ENCODE measurements at places on chromosomes 3 and 15.

DNA sequence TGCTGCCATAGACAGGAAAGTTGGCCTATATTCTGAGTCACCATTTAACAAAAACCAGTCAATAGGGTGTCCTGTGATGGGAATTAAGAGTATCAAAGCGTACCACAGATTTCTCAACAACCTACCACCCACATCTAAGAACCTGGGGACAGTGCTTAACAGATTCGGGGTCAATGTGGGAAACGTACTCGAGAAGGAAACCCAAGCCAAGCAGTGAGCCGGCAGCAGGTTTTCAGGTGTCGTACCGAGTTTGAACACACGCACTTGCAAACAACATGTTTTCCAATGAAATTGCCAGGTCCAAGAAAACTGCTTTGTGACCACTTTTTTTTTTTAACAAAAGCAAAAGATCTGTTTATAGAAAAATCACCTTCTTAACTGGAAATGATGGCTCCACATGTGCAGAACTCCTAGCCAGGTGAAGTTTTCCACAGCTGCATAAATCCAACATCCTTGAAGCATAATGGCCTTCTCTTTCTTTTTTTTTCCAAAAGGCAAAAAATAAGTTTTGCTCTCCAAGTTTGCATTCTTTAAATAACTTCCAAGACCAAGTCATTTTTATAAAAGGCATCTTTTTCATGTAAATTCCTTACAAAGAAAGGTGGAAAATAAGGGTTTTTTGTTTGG lies 45.7 kb downstream of the ADAMTS17 start:
- DNase-seq = no peak

- DNase-seq = peak; percentile 45
These were observed 753 bp upstream of the MYO5A start for GRCh38 chr15:52529341-52529924.

GRCh38 chr15:75823860-75824613 lies 19.2 kb upstream of the UBE2Q2 start:
- no peak for DNase-seq

GRCh38 chr3:81624756-81625155 lies 136.7 kb downstream of the GBE1 start:
- DNase-seq = no peak

GRCh38 chr3:105836533-105836932 lies 32.3 kb downstream of the CBLB start:
- no peak for DNase-seq

- no peak for DNase-seq
These were observed 227.7 kb upstream of the CNTN3 start for GRCh38 chr3:74842141-74842540.

- DNase-seq = no peak
These were observed 139.9 kb downstream of the ROBO2 start for GRCh38 chr3:77179762-77180161.

GRCh38 chr3:10292505-10293419 lies at the start of gene GHRL:
TSS of gene GHRL (minus strand) at chr3:10292947. CDS start at chr3:10290180, 2,767 bp downstream.
- no peak for DNase-seq

GRCh38 chr15:54273928-54274327 lies 295.7 kb downstream of the UNC13C start:
- DNase-seq = no peak

- DNase-seq = no peak
These were observed 8.2 kb downstream of the ALG3 start for GRCh38 chr3:184240384-184241140.

DNA sequence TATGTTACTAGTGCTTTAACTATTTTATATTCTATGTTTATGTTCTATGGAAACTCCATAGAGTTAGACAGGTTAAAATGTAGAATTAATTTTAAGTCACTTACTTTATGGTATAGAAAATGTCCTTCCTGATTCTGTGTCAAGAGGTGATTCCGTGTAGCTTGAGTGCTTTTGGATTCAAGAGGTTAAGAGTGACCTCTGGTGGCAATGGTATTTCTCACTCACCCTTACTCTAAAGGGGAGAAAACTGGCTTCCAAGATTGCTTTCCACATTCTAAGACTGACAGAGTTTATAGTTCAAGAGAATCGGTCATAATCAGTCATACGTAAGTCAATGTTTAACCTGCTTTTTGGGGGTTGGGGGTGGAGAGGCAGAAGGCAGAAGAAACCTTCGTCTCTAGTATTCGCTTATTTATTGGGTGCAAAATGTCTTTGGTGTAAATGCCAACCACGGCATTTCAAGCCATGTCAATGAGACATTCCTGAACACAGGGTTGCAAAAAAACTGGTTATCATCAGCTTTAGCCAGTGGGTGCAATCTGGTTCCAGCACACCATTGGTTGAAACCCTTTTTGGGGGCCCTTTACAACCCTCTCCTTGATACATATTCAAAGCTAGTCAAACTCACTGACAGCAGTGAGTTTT lies 92.0 kb upstream of the VGLL3 start:
- no peak for DNase-seq

DNA sequence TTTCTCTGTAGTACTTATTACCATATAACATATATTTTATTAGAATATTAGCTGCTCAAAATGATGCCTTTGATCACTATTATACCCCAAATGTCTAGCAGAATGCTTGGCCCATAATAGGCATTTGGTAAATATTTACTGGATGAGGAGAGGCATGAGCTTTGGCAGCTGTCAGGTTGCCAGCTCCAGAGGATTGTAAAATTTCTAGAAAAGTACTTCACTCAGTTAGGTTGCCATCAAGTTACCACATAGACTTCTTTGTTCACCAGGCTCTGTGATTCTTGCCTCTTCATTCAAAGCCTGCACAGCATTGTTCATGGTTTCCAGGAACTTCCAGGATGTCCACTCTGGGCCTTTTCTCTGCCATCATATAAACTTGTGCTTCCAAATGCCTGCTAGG lies 582.8 kb downstream of the PDCD6IP start:
- DNase-seq = peak; percentile 22

- no peak for DNase-seq
These were observed 20.3 kb downstream of the NIT2 start for GRCh38 chr3:100354850-100355249.

GRCh38 chr15:24944954-24945353 lies 9.8 kb upstream of the SNRPN start:
- no peak for DNase-seq

DNA sequence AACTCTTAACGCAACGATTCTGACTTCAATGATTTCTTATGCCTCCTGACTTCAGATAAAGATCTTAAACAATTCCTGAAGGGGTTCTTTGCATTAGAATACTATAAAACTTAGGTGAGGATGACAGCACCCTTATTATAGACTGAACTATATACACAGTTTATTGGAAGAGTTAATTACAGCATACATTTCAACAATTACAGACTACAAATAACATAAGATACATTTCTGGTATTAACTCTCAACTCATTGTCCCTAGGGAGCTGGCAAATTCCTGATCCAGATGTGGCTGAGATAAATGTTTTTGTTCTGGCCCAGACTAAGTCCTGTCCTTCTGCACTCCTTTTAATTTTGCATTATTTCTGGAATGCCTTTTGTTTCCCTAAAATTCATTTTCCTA lies 155.5 kb upstream of the TMC3 start:
- no peak for DNase-seq

DNA sequence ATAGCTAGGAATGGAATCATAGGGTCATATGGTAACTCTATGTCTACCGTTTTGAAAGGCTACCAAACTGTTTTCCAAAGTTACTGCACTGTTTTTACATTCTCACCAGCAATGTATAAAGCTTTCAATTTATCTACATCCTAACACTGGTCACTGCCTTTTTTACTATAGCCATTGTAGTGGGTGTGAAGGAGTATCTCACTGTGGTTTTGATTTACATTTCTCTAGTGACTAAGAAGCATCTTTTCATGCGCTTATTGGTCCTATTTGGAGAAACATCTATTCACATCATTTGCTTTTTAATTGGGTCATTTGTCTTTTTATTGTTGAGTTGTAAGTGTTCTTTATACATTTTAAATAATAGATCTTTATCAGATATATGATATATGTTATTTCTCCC lies 53.3 kb downstream of the PIK3R4 start:
- no peak for DNase-seq

- DNase-seq = no peak
These were observed 17.3 kb downstream of the ZDHHC19 start for GRCh38 chr3:196193736-196194541.

GRCh38 chr3:350871-351371 lies 154.4 kb downstream of the CHL1 start:
- no peak for DNase-seq

GRCh38 chr3:64561325-64561843 lies 126.4 kb downstream of the ADAMTS9 start:
- DNase-seq = no peak

DNA sequence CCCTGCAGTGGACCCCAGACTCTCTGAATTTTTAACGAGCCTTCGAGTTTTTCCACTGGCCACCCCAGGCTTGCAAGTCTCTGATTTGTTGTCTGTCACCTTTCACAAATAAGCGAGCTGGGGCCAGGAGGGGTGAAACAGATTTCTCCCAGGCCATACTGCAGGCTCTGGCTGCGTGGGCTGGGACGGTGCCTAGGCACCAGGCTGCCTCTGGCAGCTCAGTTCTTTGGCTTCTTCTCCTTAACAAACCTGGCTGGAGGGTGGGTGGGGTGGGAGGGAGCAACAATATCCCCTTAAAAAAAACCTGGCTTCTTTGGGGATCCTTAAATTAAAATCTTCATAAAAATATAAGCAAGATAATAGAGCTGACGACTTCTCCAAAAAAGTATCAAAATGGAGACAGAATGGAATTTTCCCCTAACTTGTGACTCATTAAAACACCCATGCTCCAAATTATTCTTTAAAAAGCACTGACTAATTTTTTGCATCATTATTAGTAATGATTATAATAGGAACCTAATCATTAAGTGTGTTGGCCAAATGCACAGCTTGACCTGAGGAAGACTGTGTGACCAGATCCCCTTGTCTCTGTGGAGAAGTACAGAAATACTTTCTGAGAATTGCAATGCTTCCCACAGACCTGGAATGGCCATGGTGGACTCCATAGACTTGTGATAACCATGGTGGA lies 84.1 kb downstream of the SNRK start:
- no peak for DNase-seq

DNA sequence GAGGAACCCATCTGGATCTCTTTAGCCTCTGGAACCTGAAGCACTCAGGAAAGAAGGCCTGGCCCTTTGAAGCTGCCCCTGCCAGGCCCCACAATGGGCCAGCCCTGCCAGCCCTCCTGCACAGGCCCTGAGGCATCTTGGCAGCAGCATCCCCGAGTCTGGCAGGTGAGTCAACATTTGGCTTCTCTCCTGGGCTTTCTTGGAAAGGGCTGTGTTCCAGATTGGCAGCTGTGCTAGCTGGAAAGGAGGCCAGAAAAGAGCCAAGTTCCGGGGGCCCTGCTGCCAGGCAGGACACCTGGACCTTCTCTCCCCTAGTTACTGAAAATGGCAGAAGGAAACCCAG lies 187.2 kb downstream of the SHQ1 start:
- peak; percentile 64 for DNase-seq

DNA sequence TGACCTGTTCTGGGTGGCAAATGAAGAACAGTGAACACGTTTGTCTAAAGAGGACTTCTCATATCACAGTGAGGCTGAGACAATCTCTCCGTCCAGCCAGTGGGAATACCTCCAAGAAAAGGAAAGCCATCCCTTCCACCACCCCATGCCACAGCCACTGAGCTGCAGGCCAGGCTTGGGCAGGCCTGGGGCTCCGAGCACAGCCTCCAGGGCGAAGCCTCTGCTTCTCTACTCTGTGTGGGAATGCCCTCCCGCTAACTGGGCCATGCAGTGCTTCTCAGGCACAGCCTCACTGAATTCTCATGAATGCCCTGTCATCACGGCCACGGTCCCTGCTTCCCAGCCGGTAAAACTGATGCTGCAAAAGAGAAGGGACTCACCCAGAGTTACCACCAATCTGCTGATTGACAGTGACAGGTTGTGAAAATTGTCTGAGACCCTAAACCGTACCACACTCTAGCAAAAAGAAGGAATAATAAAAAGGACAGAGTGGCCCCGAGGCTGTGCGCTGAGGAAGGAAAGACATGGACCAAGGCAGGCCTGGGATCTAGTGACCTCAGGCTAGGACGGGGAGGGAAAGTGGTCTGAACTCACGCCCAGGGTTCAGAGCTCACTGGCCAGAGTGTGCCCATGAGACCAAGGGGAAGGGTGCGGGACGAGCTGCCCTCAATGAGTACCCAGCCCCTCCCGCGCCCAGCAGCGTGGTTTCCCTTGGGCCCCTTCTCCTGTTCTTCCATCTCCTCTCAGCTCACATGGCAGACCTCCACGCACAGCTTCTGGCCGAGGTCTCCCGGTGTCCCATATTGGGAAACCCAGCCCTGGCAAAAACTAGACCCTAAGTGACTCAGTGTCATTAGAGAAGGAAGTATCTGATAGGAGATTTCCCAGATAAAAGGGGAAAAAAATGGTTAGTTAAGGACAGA lies 52.8 kb downstream of the DHX30 start:
- DNase-seq = no peak
